Gastroesophageal sphincter (tissue), 4 donors: ENCODE measurements at places on chromosomes 5 and 9.

DNA sequence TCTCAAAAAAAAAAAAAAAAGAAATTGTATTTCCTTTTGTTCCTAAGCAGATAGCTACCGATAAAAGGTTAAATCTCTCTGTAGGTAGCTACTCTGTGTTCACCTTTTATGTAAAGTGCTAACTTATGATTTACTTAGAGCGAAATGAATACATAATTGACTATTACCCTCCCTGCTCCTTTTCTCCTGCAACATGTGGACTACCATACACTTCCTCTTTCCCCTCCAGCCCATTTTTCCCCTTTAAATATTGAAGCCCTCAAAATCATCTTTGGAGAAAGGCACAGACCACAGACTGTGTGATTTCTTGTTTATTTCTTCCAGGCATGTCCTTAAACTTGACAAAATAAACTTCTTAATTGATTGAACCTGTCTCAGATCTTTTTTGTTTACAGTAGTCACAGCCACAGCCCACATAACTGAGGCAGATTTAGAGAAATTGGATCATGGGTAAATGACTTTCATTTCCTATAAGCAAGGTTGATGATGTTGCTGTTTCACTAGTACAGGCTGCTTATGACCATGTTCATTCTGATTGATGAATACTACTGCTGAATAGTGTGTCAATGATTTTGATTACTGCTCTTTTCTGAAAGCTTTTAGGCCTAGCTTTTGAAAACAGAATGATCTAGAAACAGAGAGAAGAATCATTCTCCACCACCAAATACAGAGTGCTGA is 59.2 kb downstream of the PHAX start:
- ATAC-seq, result no peak

GRCh38 chr9:80074439-80074838 is 502.7 kb downstream of the TLE4 start:
- ATAC-seq, result peak; percentile 39

GRCh38 chr9:130186839-130187522 is 14.8 kb downstream of the NCS1 start:
- ATAC-seq, result peak; percentile 81

- no peak for ATAC-seq
These were observed 558.0 kb downstream of the TLR4 start for GRCh38 chr9:118262191-118262590.

GRCh38 chr5:93346301-93346700 is 234.7 kb downstream of the NR2F1-AS1 start:
- no peak for ATAC-seq

DNA sequence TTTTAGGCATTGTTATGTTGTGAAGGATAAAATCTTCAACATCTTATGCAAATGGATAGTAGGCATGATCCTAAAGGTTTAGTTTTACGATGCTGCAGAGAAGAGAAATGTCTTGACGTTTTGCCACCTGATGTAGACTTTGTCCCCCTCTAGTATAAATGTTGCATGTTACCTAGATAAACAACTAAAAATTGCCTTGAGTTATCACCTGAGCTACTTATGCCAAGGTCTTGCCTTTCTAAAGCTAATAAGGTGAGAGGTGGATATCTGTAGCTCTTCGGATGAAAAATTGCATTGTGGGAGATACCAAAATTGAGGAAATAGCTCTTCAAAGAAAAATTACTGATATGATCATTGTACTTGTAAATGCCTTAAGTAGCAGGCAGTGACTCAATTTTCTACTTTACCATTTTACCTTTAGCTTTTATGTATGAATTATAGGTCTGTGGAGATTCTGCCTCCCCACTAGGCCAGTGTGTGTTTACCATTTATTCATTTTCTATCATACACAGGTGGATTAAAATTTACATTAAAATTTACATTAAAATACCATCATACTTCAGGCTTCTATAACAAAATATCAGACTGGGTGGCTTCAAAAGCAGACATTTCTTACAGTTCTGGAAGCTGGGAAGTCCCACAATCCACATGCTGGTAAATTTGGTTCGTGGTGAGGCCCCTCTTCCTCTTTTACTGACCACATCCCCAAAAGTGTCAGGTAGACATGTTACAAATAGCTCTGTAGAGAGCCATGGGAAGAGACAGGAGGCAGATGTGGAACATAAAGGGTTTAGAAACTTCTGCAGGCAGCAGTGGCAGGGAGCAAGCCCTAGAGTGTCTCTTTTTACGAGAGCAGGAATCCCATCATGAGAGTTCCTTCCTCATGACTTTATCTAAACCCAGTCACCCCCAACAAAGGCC is 100.7 kb upstream of the ERBIN start:
- ATAC-seq, result no peak

- no peak for ATAC-seq
These were observed 323.7 kb downstream of the ADAMTS6 start for GRCh38 chr5:65157906-65158603.

- peak; percentile 44 for ATAC-seq
These were observed 174.5 kb upstream of the PITX1 start for GRCh38 chr5:135208555-135208902.

GRCh38 chr9:34025811-34026210 is 22.9 kb downstream of the UBAP2 start:
- ATAC-seq, result no peak

- ATAC-seq, result no peak
These were observed 19.6 kb downstream of the QSOX2 start for GRCh38 chr9:136225748-136226679.

GRCh38 chr5:75051217-75051751 is 1.1 kb downstream of the GCNT4 start:
- no peak for ATAC-seq

DNA sequence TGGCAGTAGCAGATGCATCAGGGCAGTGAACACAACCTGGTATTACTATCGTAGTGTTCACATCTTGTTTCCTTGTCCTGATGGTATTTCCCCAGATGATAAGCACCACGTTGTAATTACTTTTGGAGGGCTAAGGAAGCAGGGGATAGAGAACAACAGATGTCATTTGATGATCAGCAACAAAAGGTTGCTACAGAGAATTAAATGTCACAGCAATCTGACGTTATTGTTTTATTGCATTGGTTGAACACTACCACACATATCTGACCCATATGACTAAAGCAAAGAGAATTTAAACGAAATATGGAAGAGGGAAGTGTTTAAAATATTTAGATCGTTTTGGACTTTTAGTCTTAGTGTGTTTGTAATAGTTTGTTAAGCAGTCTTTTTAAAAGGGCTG is 408.3 kb downstream of the SH3GL2 start:
- no peak for ATAC-seq

GRCh38 chr9:121240472-121241135 is 27.4 kb upstream of the GSN start:
- no peak for ATAC-seq

GRCh38 chr9:132594412-132594811 is 12.0 kb downstream of the BARHL1 start:
- no peak for ATAC-seq

DNA sequence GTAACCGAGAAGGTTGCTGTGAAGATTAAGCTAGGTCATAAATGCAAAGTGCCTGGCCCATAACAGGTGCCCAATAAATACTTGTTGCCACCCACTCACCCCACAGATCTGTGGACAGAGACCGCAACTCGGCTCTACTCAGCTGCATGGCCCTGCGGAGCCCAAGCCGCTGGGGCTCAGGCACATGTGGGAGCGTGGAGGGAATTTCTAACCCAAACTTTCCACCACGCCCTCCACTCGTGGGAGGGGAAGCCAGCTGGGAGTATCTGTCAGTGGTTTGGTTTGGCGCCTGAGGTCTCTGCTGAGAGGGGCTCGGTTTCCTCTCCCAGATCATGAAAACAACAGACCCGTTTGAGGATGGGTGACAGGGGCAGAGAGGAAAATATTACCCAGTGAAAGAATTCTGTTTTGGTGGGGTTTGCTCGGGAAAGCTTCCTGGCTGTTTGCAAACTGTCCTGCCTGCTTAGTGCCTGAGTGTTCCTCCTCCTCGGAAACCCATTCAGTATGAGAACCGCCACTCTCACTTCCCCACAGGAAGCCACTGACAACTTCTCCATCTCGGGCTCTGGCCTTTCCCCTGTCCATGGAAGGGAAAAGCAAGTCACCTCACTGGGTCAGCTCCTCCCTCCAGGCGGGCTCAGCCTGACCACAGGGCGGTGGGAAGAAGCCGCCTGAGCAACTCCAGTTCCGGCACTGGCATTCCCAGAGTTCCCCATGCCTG is 60.1 kb downstream of the RGS3 start:
- peak; percentile 57 for ATAC-seq

- ATAC-seq, result no peak
These were observed 482.8 kb upstream of the ARRDC3 start for GRCh38 chr5:91865915-91866314.

- ATAC-seq, result no peak
These were observed 33.2 kb downstream of the SLC22A4 start for GRCh38 chr5:132327252-132327955.

DNA sequence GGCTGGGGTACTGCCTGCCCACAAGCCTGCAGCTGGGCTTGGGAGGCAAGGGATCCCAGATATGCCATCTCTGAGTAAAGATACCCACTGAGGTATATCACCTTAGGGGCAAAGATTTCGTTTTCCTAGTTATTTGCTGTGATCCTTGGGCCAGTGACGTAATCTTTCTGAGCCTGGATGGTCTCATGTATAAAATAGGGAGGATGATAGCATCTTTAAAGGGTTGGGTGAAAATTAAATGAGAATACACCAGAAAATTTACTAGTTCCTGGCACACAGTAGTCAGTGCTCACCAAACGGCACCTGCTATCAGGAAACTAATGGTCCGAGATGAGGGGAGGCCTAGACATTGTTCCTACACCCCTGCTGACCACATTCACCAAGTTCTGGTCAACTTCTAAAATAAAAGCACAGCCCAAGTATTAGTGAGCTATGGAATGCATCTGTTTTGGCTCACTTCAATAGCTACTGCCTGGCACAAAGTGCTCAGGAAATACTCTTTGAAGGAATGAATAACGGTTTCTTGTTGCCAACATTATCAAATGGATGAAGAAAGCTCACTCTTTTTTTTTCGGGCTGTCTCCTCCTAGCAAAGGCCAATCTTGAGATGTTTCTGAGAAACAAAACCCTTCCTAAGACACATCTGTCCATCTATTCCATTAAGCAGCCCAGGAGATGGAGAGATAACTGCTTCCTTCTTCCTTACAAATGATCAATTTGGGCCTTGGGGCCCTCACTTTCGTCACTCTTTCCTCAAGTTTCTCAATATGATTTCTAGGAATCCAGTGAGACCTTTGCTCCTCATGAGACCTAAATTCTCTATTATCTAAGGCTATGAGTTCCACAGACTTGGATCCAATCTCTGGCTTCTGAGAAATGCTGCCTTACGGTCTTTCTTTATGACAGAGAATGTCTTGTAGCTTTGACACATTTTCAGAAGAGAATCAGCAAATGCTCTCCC is 98.2 kb downstream of the DPYSL3 start:
- peak; percentile 44 for ATAC-seq

- ATAC-seq, result no peak
These were observed 25.3 kb downstream of the GGTA1 start for GRCh38 chr9:121474231-121474947.

- ATAC-seq, result peak; percentile 90
These were observed 19.3 kb downstream of the RFK start for GRCh38 chr9:76374783-76375559.

DNA sequence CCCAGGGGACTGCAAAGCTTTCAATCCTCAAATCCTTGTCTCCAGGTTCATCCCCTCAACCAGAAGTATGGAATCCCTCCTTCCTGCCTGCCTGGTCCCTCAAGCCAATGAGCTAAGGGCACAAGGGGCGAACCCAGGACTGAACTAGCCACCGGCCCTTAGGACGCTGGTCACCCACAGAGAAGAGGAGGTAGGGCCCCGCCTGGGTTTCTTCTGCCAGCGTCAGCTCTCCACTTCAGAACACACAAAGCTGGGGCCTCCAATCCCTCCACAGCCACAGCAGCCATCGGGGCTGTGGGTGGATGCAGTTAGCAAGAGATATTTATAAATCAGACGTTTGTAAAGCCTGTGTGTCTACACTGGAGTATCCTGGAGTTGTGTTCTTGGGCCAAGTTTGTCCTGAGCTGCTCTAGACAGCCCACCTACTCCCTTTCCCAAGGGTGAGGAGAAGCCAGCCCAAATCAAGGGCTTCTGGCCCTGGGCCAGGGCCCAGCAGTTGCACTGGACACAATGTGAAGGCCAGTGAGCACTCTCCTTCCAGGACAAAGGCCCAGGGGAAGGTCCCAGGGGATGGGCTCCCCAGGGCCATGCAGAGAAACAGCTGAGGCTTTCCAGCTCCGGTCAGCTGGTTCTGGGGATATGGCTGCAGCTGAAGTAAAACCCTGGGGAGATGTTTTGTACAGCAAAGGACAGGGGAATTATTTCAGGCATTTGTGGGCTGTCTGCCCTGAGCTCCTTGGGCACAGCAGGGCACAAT is 18.9 kb downstream of the AMBP start:
- no peak for ATAC-seq

- no peak for ATAC-seq
These were observed 72.2 kb downstream of the NMUR2 start for GRCh38 chr5:152332716-152333460.

DNA sequence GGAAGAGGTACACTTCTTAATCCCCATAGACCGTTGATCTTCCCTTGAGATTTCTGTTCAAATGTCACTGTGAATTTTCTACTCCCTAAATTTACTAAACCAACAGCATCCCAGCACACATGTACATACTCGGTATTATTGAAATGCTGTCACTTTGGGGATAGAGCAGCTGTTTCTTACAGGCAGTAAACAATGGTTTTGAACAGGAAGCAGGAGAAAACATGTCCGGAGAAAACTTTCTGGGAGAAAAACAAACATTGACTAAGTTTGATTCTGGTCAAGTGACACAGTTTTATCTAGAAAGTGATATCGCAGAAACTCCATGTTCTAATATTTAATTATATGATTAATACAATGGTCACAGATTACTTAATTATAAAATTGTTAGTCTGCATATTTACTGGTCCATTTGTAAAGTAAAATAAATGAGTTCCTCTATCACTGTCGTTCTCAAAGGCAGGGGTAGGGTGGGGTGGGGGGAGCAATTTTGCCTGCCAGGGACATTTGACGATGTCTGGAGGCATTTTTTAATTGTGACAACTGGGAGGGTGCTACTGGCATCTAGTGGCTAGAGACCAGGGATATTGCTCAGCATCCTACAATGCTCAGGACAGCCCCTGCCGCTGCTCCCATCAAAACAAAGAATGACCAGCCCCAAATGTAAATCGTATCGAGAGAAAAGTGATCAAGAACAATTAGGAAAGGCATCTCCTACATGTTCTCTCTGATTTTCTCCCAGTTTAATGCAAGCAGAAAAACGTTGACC is 12.2 kb downstream of the TAS2R1 start:
- ATAC-seq, result no peak

- ATAC-seq, result peak; percentile 16
These were observed 90.8 kb downstream of the HACD4 start for GRCh38 chr9:20940447-20941173.

- ATAC-seq, result no peak
These were observed 199.7 kb downstream of the TMC1 start for GRCh38 chr9:72721067-72721466.

GRCh38 chr9:131045300-131046092 is 36.5 kb downstream of the LAMC3 start:
- no peak for ATAC-seq

- no peak for ATAC-seq
These were observed 151.4 kb upstream of the DAP start for GRCh38 chr5:10912435-10912834.

GRCh38 chr9:22265534-22265933 is 181.1 kb upstream of the DMRTA1 start:
- no peak for ATAC-seq
